ENCODE measurements at places on chromosomes 1 and 21. TPM values are rescaled to one million over a fixed set of nuclear protein-coding genes. Genes with fewer than 3 reads are reported as not detected.

CYP4A11 gene
- total RNA-seq = 2.2 TPM

GRCh38 chr1:170215072-170215885 lies 69.5 kb downstream of the NTMT2 start:
- no peak for DNase-seq

ANGPTL1 gene
- total RNA-seq = 5.5 TPM

HSPA6 gene
- 0.58 TPM for total RNA-seq

DNA sequence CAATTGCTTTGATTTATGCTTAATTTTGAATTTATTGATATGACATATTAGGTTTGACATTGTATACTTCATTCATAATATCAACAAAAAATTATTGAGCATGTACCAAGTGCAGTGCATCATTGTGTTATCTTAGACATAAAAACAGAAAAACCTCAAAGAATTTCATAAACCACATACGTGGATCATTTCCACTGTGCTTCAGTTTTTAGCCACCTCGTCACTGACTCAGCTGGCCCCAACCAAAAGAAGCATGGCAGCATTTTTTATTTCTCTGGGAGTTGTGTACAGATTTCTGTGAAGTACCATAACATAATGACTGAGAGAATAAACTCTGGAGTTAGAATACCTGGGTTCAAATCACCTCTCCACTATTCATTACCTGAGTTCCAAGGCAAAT lies 95.6 kb upstream of the C1orf87 start:
- no peak for DNase-seq

NGF gene
- total RNA-seq = not detected

- DNase-seq = peak; percentile 92
These were observed 565 bp downstream of the WLS start for GRCh38 chr1:68231627-68232288.

DNA sequence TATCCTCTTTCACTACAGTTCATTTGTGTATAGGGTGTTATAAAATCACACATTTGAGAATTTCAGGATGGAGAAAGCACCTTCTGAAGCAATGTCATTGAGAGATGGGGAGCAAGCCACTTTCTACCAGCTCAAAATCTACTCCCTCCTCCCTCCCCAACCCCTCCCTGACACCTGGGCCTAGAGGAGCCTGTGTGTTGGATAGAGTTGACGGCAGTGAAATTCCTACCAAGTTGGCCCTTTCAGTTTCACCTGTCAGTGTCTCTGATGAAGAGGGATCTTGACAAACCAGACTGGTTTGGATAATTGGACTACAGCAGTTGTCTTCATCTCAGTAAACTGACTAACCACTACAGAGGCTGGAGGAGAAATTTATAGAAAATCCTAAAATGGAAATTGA lies 125.0 kb upstream of the HOOK1 start:
- DNase-seq = no peak

DAB1 gene
- 1.3 TPM for total RNA-seq

GRCh38 chr21:45152265-45152746 lies 77.9 kb downstream of the ADARB1 start:
- DNase-seq = peak; percentile 31

PGBD5 gene
- total RNA-seq = 0.29 TPM

DNA sequence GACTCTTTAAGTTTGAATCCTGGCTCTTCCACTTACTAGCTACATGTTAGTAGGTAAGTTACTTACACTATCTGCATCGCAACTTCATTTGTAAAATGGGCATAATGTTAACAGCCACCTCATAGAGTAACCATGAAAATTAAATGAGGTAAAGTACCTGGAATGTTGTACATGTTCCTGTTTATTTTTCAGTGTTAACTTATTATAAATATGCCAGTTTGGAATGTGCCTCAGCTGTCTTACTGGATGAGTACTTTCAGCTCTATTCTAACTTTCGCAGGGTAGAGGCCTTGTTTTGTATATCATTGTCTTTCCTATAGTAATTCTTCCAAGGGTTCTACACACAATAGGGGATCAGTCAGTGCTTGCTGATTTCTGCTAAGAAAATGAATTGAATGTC lies 167.4 kb downstream of the DUSP10 start:
- DNase-seq = no peak

DNA sequence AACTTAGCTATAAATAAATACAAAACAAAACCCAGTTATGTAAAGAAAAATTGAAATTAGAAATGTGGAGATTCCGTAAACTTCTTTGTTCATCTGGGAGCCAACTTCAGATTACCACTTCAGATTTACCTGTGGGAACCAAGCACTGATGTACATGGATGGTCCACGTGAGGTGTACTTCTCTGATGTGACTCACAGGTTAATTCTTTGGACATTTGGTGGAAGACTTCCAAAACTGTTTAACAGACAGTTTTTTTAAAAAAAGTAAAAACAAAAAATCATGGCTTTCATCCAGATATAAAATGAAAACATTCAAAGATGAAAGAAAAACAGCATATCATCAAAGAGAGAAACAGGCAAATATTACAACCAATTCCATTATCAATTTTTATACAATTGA lies 92.0 kb downstream of the MAST2 start:
- DNase-seq = no peak

GRCh38 chr1:205301205-205301821 lies 20.2 kb downstream of the NUAK2 start:
- DNase-seq = peak; percentile 89

GRCh38 chr1:238248356-238248755 lies 357.6 kb upstream of the ZP4 start:
- DNase-seq = no peak

GRCh38 chr1:168601051-168601450 lies 24.6 kb downstream of the XCL1 start:
- no peak for DNase-seq

DNA sequence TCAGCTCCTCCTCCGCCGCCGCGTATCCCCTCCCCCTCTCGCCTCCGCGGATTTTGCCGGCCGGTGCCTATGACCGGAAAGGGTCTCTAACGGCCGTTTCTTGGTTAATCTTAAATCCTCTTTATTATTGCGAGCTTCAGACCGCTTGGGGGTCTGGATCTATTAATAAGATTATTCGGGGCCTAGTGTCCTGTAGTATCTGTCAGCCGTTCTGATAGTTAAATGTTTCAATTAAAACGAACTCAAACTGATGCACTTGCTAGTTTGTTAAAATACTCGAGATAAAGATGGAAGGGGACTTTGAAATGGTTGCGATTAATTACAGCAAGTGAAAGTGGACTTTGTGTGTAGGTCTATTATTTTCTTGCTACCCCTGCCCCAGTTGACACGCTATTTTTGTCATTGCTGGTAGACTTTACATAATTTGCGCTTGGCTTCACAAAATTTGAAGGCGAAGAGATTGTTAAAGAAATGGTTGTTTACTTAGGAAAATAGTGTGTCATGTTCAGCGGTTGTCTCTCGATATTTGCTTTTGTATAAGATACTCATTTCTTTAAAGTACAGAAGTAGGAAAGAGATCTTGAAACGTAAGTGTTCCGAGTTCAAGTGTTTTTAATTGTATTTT lies 779 bp downstream of the SON start:
- peak; percentile 72 for DNase-seq

- no peak for DNase-seq
These were observed 14.0 kb downstream of the JUN start for GRCh38 chr1:58769809-58770320.

OR2M3 gene
- total RNA-seq = not detected

GRCh38 chr21:15164678-15165303 lies 100.0 kb upstream of the NRIP1 start:
- peak; percentile 14 for DNase-seq

- no peak for DNase-seq
These were observed 21.3 kb upstream of the RSPO1 start for GRCh38 chr1:37656026-37656425.

AKT3 gene
- total RNA-seq = 21.4 TPM
